ENCODE measurements at places on chromosomes 3 and 15.

- H3K4me3 ChIP-seq: no peak overlapping the region
- DNase-seq: no peak
- H3K27me3 ChIP-seq: no peaks in the 10 kb centered on the region
- H3K4me1 ChIP-seq: peaks cover 23% of the 10 kb centered on the region
- no peak overlapping the region for H3K27ac ChIP-seq
Measured at GRCh38 chr15:79322945-79323344, 12.0 kb downstream of the TMED3 start.

- no peak overlapping the region for H3K27ac ChIP-seq
- no peaks in the 10 kb centered on the region for H3K4me1 ChIP-seq
- DNase-seq: no peak
- H3K36me3 ChIP-seq: no peaks in the 10 kb centered on the region
- no peak overlapping the region for H3K4me3 ChIP-seq
Measured at GRCh38 chr3:165814380-165814779, 22.8 kb downstream of the BCHE start.

DNA sequence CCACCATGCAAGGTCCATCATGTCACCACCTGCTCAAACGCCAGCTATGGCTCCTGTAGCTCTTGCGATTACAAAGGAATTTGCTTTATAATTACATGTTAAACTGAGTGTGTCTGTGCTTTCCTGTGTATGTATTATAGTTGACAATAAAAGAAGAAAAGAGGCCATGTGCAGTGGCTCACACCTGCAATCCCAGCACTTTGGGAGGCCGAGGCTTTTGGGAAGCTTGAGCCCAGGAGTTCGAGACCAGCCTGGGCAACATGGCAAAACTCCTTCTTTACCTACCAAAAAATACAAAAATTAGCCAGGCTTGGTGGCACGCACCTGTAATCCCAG, 27.0 kb downstream of the ATRIP start:
- H3K36me3 ChIP-seq: peaks cover 44% of the 10 kb centered on the region
- DNase-seq: no peak
- peak overlapping the region; percentile 94 for H3K4me3 ChIP-seq
- peak overlapping the region; percentile 98 for H3K27ac ChIP-seq
- H3K4me1 ChIP-seq: peaks cover 46% of the 10 kb centered on the region

GRCh38 chr15:49471733-49472132, 48.7 kb downstream of the FGF7 start:
- peak; percentile 1 for DNase-seq
- H3K36me3 ChIP-seq: no peaks in the 10 kb centered on the region
- H3K4me1 ChIP-seq: peaks cover 4% of the 10 kb centered on the region

- H3K4me3 ChIP-seq: no peak overlapping the region
- H3K4me1 ChIP-seq: peaks cover 25% of the 10 kb centered on the region
- no peak for DNase-seq
Measured at GRCh38 chr15:68097029-68097428, 42.9 kb downstream of the PIAS1 start.

GRCh38 chr15:81317642-81318017, 6.3 kb downstream of the STARD5 start:
- H3K27ac ChIP-seq: peak overlapping the region; percentile 29
- H3K4me1 ChIP-seq: peaks cover 29% of the 10 kb centered on the region
- DNase-seq: no peak
- H3K36me3 ChIP-seq: peaks cover 14% of the 10 kb centered on the region

- no peak overlapping the region for H3K4me3 ChIP-seq
- DNase-seq: no peak
- H3K36me3 ChIP-seq: no peaks in the 10 kb centered on the region
- H3K4me1 ChIP-seq: no peaks in the 10 kb centered on the region
Measured at GRCh38 chr3:1963896-1964295, 134.8 kb upstream of the CNTN4 start.

All from effector memory CD8-positive, alpha-beta T cell (primary cell).